Nephron progenitor cell (in vitro differentiated cells): ENCODE measurements at places on chromosomes 3 and 15.

DNA sequence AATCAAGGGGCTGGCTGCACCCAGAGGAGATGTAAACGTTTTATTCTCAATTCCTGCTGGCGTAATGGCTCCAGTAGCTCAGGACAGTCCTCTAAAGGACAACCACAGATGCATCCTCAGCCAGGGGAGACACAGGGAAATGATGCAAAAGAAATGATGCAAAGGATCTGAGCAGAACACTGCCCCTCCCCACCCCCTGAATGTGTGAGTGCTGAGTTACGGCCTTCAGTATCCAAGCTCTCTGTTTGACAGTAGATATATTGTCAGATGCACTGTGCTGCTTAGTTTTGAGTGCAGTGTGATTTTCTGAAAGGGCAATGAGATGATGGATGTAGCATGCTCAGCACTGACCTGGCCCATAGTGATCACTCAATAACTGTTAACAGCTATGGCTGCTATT is 41.4 kb upstream of the CTDSPL start:
- DNase-seq = no peak

- no peak for DNase-seq
These were observed 24.7 kb downstream of the SLTM start for GRCh38 chr15:58908550-58909309.

GRCh38 chr3:126672340-126672739 is 17.4 kb upstream of the TXNRD3 start:
- no peak for DNase-seq

DNA sequence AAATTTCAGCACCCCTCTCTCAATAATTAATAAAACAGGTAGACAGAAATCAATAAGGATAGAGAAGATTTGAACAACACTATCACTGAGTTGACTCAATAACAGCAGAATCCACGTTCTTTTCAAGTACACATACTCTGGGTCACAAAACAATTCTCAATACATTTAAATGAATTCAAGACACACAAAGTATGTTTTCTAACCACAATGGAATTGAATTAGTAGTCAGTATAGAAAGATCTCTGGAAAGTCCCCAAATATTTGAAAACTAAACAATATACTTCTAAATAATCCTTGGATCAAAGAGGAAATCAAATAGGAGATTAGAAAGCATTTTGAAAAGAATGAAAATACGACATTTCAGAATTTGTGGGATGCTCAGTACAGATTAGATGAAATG is 40.0 kb downstream of the TKT start:
- no peak for DNase-seq

- no peak for DNase-seq
These were observed 480.1 kb downstream of the FOXP1 start for GRCh38 chr3:71103430-71103921.

- no peak for DNase-seq
These were observed 35.4 kb downstream of the PRR20G start for GRCh38 chr3:127252446-127252845.

GRCh38 chr15:68789091-68789490 is 31.6 kb downstream of the ANP32A start:
- no peak for DNase-seq

- DNase-seq = peak; percentile 12
These were observed 69.8 kb upstream of the BFSP2 start for GRCh38 chr3:133330065-133330464.

DNA sequence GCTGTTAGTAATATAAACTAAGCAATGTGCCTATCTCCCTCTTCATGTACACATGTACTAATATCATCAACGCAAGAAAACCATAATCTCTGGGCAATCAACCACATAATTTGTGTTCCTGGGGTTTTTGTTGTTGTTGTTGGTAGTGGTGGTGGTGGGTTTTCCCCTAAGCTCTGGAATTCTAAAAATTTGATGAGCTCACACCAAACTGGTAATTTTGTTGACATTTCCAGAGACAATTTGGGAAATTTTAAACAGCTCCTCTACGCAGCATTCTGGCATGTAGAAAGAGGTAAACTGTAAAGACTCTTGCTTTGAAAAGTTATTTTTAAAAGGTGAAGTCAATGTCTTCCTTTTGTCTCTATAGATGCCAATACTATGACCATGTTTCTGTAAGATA is 126.7 kb downstream of the IGSF11 start:
- no peak for DNase-seq

DNA sequence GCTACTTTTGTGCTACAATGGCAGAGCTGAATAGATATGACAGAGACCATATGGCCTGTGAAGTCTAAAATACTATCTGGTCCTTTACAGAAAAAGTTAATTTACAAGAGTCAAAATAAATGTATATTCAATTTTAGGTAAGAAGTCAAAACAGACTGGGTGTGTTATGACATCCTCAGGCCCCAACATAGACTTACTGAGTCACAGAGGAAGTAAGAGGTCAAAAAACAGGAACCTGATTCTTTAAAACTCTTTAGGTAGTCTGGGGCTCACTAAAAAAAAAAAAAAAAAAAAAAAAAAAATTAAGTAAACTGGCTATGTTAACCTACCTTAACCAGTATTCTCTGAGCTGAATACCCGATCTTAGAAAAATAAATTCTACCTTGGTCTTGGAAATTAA is 13.1 kb downstream of the DNAAF4 start:
- DNase-seq = no peak

GRCh38 chr3:194133661-194134230 is 2.2 kb upstream of the HES1 start:
- DNase-seq = peak; percentile 76

GRCh38 chr3:64730681-64731080 is 42.9 kb upstream of the ADAMTS9 start:
- no peak for DNase-seq

- no peak for DNase-seq
These were observed 404.1 kb upstream of the ATP11B start for GRCh38 chr3:182389071-182389815.

- no peak for DNase-seq
These were observed 138.8 kb downstream of the MYLK start for GRCh38 chr3:123745184-123745855.

- DNase-seq = no peak
These were observed 47.4 kb downstream of the CHCHD4 start for GRCh38 chr3:14077310-14077709.

GRCh38 chr3:57064572-57064971 is 4.1 kb downstream of the SPATA12 start:
- DNase-seq = no peak

GRCh38 chr3:8486434-8486833 is 15.2 kb upstream of the LMCD1 start:
- no peak for DNase-seq

- DNase-seq = no peak
These were observed 23.7 kb upstream of the FURIN start for GRCh38 chr15:90844696-90845095.

GRCh38 chr3:191894406-191894805 is 433.4 kb downstream of the PYDC2 start:
- DNase-seq = no peak

GRCh38 chr3:104785947-104786346 is 580.8 kb upstream of the ALCAM start:
- no peak for DNase-seq

DNA sequence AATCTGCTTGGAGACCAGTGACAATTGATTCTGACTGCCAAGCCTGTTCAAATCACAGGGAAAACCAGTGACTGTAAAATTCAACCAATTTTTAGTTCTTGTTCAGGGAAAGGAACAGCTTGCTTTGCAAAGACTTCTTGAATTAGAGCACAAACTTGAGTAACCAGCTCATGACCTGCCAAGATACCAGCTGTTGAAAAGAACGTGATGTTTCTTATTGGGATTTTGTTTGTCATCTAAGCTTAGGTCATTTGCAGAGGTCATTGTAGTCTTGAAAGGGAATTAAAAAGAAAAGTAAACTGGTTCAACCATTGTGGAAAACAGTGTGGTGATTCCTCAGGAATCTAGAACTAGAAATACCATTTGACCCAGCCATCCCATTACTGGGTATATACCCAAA is 428.2 kb downstream of the GRM7 start:
- DNase-seq = no peak

DNA sequence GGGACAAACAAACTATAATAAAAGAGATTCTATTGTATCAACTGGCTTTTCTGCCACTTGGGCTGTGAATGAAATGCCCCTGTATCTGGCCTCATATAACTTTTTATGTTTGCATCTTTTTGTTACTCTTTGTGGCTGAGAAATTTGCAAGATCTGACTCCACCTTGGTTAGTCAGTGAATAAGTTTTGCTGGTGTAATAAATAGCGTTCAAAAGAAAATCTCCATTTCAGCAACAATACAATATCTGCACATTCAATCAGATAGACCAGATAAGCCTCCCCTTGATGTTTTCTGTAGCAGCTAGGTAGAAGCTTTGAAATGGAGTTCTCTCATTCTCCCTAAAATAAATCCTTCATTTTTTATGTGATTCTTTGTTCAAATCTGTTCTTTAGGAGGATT is 12.0 kb downstream of the TRAT1 start:
- DNase-seq = no peak

GRCh38 chr3:126845920-126846715 is 136.8 kb upstream of the PLXNA1 start:
- DNase-seq = no peak

DNA sequence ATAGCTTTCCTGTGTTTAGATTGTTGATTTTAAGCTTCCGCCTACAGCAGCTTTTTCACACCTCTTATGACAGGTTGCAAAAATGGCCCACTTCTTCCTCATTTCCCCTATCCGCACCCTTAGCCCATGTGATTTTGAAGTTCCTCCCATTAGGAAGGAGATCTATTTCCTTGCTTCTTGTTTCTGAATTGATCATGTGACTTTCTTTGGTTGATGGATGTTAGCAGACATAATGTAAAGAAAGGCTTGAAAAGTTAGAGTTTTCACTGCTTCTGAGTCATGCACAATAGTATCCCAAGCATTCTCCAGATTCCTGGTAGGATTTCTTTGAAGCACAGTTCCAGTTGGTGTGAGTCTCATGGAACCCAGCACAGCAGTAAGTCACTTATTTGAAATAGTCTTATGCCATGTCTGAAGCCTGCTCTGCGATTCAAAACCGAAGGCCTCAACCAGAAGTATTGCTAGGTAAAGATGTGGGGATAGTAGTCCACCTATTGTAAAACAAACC is 76.6 kb downstream of the EDEM1 start:
- no peak for DNase-seq

GRCh38 chr15:52670087-52670486 is 9.1 kb downstream of the ATOSA start:
- no peak for DNase-seq

DNA sequence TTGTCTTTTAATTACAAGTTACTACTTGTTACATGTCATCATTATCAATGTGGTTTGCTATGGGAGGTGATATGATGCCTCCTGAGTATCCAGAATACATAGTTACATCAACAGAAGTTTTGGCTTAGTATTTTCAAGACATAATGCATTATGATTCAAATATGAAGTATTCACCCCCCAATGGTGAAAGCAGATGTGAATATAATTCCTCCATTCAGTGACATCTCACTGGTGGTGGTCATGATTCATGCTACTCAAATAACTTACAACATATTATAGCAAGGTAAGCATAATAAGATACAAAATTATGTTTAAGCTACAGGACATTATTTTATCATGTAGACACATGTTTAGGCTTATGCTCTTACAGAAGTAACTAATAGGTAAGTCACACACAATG is 34.9 kb upstream of the TTBK2 start:
- no peak for DNase-seq

DNA sequence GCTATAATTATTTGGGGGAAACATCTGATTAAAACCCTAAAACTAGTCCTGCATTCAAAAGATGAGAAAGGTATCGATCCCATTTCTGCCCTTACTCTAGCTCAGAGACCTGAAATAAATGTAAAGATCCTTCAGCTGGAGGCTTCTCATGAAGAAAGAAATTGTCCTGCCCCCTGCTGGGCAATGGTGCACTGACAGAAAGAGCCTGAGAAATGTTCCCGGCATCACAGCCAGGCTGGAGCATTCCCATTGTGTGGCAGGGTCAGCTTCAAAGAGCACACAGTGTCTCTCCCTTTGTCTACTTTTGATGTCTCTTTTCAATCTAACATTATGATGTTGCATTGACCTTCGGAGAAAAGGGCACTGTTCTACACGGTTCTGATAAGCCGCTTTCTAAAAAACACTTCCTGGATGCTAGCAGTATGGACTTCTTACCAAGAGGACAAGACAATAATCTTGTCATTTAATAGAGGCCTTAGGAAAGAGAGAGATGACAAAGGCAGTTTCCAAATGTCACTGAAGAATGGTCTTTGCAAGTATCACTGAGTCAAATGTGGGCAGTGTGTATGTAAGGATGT is 287.5 kb downstream of the MAGI1 start:
- DNase-seq = peak; percentile 68

GRCh38 chr15:70538278-70538677 is 225.1 kb downstream of the UACA start:
- DNase-seq = no peak

- no peak for DNase-seq
These were observed 127.6 kb upstream of the MEF2A start for GRCh38 chr15:99438224-99438585.
